Natural killer cell (primary cell): ENCODE measurements at places on chromosomes 1 and 21. TPM values are rescaled to one million over a fixed set of nuclear protein-coding genes. Genes with fewer than 3 reads are reported as not detected.

The DPT gene
- not detected for total RNA-seq

The TAS1R1 gene
- not detected for total RNA-seq

The UTP25 gene
- 8.9 TPM for total RNA-seq

GRCh38 chr1:39635205-39635870 lies 4.1 kb downstream of the HEYL start:
- no peak for DNase-seq

DNA sequence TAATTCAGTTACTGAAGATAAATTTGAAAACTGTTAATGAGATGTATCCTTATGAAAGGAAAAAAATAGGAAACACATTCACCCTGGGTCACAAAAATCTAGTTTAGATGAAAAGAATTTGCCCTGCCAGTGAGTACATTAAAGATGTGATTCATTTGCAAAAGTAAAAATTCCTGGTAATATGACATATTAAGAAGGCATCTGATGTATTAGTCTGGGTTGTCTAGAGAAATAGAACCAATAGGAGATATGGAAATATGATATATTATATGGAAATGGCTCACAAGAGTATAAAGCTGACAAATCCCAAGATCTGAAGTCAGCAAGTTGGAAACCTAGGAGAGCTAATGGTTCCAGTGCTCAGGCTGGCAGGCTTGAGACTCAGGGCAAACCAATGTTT lies 153.8 kb downstream of the MRPL39 start:
- no peak for DNase-seq

The NFASC gene
- total RNA-seq, result 0.27 TPM
